Activated naive CD8-positive, alpha-beta T cell treated with anti-CD3 and anti-CD28 coated beads for 36 hours (primary cell): ENCODE measurements at places on chromosomes 1 and 21. TPM values are rescaled to one million over a fixed set of nuclear protein-coding genes. Genes with fewer than 3 reads are reported as not detected.

CBR3 gene
- total RNA-seq = 9.7 TPM

GPA33 gene
- not detected for total RNA-seq

ZSWIM5 gene
- total RNA-seq = 0.37 TPM

DNA sequence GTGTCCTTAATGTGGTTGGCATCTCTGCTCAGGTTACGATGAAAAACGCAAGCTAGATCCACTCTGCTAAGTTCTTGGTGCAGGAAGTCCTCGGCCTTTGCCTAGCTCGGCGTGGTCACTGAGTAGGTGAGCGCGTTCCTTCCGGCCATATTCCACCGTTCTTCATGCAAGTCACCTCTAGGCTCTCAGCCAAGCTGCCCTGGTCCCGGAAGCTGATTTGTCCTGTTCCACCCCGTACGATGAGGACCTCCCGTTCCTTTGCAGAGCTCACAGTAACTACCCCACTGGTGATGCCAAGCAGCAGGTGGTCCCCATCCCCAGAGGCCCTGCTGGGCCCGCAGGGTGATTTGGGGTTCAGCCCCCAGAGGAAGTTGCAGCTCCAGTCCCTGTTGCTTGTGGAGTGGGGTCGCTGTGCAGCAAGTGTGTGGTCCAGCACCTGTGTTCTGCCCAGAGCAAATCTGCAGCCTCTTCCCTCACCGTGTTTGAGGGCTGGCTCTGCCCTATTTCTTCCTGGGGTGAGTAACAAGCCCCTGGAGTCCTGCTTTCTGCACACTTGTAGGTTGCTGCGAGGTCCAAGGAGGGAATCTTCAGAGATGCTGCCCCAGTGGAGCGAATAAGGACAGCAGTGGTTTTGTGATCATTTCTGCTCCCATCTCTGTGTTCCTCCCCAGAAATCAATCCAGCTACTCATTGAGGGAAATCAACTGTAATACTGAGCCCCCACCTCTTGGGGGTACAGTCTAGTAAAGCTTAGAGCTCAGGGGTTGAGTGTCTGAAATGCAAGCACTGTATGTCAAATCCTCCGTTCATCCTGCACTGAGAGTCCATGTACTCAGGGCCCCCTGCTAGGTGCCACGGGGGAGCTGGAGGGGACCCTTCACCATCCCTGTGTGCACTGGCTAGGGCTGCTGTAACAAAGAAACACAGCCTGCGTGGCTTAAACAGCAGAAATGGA lies 2.3 kb downstream of the UMODL1 start:
- no peaks in the 10 kb centered on the region for H3K27me3 ChIP-seq
- H3K4me1 ChIP-seq = peaks cover 12% of the 10 kb centered on the region
- H3K4me3 ChIP-seq = no peak overlapping the region
- H3K36me3 ChIP-seq = no peaks in the 10 kb centered on the region
- DNase-seq = no peak

GRCh38 chr1:96498744-96499340 lies 222.7 kb upstream of the PTBP2 start:
- no peaks in the 10 kb centered on the region for H3K4me1 ChIP-seq
- H3K27me3 ChIP-seq = peaks cover 3% of the 10 kb centered on the region
- H3K4me3 ChIP-seq = no peak overlapping the region
- H3K27ac ChIP-seq = no peak overlapping the region

DNA sequence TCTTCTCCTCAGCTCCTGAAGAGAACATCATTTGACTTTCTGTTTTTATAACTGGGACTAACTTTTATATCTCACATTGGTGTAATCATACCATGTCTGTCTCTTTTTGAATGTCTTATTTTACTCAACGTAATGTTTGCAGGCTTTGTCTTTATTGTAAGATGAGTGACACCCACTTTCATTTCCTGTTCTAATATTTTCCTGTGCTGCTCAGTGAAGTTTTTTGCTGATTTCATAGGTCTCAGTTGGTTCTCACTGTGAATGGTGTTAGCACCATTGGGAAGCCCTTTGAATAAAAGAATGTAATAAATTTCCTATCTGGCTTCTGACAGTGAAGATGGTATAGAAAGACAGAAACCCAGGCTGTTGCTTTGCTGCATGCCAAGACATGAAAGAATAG lies 84.0 kb downstream of the RAVER2 start:
- H3K36me3 ChIP-seq = peaks cover 4% of the 10 kb centered on the region
- H3K4me1 ChIP-seq = peaks cover 39% of the 10 kb centered on the region
- DNase-seq = no peak
- H3K27me3 ChIP-seq = no peaks in the 10 kb centered on the region
- H3K27ac ChIP-seq = peak overlapping the region; percentile 70

DNA sequence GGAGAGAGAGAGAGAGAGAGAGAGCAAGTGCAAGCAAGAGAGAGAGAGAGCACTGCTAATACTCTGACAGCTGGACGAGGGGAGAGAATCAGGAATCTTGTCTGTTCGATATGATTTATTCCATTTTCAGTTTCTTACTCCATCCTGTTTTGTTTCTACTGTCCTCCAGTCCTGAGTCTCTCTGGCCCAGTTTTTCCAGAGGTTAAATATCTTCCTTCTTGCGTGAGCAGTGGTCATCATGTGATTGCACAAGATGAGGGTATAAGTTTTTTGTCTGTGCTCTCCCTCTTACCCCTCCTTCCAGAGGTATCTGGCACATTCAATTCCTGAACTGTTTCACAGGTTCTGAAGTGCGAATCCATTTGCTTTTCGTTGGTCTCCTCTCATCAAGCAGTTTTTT lies 16.8 kb downstream of the UBE2U start:
- no peak overlapping the region for H3K27ac ChIP-seq
- H3K4me3 ChIP-seq = no peak overlapping the region
- peaks cover 26% of the 10 kb centered on the region for H3K27me3 ChIP-seq

- no peak overlapping the region for H3K27ac ChIP-seq
- no peaks in the 10 kb centered on the region for H3K4me1 ChIP-seq
- no peak overlapping the region for H3K4me3 ChIP-seq
- H3K36me3 ChIP-seq = no peaks in the 10 kb centered on the region
Observed at GRCh38 chr1:104380003-104380402, 630.3 kb downstream of the AMY1C start.

- no peak overlapping the region for H3K4me3 ChIP-seq
- peaks cover 11% of the 10 kb centered on the region for H3K36me3 ChIP-seq
- no peak for DNase-seq
- no peak overlapping the region for H3K27ac ChIP-seq
- H3K4me1 ChIP-seq = no peaks in the 10 kb centered on the region
Observed at GRCh38 chr1:174466607-174467006, 18.8 kb downstream of the GPR52 start.
